KG1 (cell line): ENCODE measurements at places on chromosomes 12 and 14.

GRCh38 chr12:563250-563781 lies 99.9 kb downstream of the NINJ2 start:
- DNase-seq = peak; percentile 75

- DNase-seq = no peak
Measured at GRCh38 chr12:124505001-124505818, 62.2 kb downstream of the NCOR2 start.

- no peak for DNase-seq
Measured at GRCh38 chr12:19177754-19178153, 48.2 kb downstream of the PLEKHA5 start.

DNA sequence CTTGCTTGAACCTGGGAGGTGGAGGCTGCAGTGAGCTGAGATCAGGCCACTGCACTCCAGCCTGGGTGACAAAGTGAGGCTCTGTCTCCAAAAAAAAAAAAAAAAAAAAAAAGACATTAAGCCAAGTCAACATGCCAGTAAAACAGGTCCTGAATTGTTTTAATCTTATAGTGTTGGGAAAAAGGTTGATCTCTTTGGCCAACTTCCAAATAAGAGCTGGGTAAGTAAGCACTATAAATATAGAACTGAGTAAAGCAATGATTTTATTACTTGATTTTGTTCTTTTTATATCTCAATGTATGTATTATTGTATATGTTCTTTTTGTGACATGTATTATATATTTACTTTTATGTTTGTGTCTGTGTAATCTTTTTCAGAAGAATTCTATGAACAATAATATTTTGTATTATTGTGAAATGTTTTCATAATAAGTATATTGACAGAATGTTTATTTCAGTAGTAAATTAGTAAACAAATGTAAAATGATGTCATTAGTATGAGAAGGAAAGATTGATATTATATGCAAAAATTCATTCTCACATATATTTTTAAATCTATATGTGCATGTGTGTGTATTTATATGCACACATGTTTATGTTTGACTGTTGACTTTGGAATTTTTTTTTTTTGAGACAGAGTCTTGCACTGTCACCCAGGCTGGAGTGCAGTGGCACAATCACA lies 9.6 kb upstream of the AKAP6 start:
- DNase-seq = no peak

- no peak for DNase-seq
Measured at GRCh38 chr14:100109594-100109955, 44.4 kb downstream of the EVL start.

DNA sequence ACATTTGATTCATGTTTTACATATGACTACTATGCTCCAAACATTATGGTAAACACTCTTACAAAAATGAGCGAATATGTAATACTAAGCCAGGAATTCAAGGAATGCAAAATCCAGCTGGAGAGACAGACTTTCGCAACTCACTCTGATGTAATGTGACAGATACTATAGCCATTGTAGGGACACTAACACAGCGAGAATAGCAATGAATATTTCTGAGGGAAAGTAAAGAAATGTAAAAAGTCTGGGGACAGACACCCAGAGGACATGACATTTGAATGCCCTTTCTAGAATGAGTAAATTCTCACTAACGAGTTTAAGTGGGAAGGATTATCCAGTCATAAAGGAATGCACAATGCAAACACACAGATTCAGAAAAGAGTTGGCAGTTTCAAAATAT lies 121.9 kb downstream of the PIK3C2G start:
- no peak for DNase-seq

- DNase-seq = no peak
Measured at GRCh38 chr12:106907846-106908245, 47.9 kb upstream of the TMEM263 start.

DNA sequence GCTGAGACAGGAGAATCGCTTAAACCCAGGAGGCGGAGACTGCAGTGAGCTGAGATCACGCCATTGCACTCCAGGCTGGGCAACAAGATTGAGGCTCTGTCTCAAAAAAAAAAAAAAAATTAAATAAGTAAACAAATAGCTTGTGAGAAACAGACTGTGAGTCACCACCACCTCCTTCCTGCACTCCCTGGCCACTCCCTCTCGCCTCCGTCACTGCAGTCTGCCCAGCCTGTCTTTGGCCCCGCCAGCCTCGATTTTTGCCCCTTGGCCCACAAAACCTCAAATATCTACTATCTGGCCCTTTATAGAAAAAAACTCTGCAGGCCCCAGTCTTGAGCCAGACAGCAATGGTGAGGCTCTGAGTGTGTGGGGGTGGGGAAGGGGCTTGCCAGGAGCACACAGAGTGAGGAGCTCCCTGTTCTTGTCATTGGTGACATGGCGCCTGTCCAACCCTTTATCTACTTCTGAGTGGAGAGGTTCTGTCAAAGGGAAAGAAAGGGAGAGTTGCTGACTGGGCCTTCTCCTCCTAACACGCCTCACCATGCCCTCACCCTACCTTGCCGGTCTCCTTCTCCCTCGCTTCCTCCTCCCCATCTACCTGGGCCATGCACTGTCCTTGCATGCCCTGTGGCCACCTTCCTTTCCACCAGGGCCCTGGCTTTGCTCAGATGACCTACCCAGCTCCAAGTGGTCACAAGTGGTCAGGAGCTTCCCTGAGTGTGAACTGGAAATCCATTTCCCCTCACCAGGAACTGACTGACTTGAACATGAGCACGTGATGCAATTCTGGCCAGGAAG lies 22.1 kb downstream of the LGMN start:
- no peak for DNase-seq

GRCh38 chr14:75906228-75906627 lies 75.6 kb downstream of the TGFB3 start:
- no peak for DNase-seq

- DNase-seq = no peak
Measured at GRCh38 chr14:99595034-99595433, 9.0 kb downstream of the CCDC85C start.

GRCh38 chr12:12147111-12147510 lies 76.4 kb downstream of the BCL2L14 start:
- no peak for DNase-seq

DNA sequence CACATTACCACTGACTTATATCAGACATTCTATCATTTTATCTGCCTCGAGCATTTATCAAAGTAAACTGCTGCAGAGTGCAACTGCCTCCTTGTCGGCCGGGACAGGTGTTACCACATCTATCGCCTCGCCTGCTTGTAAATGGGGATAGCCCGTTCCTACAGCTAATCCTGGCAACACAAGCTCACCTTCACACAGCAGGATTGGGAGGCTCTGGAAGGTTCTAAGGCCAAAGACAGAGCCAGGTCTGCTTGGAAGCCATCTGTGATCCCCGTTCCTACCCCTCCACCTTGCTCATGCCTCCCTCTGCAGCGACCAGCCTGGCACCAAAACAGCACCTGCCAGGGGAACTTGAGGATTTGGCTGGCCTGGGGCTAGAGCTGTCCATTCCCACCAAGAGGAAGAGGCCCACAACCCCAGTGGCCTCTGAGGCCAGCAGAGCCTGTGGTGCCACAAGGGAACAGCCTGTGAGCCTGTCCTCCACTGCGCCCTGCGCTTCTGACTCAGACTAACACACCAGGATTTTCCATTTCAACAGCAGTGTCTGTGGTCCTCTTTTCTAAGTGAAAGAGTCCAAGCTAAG lies 114.8 kb upstream of the DIO3 start:
- DNase-seq = no peak

DNA sequence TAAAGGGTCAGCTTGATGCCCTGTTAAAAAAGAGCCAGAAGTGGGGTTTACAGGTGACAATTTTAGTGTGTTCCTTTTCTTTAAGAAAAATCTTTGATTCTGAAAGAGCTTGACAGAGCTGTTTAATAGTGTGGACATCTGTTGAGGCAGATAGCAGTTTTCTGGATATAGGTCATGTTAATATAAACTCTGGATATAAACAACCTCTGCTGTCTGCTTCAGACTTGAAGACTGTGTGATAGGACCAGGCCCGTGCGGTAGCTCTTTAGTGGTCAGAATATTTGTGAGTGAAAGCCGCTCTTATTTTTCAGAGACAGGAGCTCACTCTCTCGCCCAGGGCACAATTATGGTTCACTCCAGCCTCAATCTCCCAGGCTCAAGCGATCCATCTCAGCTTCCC lies 439.9 kb upstream of the RGS6 start:
- DNase-seq = no peak

DNA sequence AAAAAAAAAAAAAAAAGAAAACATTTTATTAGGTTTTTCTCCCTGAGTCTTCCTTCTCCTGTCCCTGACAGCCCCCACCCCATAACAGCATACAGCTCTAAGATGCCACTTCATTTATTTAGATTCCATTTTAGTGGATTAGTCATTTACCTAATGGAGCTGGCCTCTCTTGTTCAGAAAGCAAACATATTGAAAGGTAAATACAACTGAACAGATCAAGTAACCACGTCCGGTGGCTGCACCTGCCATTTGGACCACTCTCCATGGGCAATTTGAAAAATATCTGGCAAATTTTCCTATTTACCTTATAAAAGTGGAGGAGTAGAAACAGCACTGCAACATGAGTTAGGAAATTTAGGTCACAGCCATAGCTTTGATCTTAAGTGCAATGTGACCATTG lies 254.6 kb downstream of the C12orf42 start:
- DNase-seq = no peak

DNA sequence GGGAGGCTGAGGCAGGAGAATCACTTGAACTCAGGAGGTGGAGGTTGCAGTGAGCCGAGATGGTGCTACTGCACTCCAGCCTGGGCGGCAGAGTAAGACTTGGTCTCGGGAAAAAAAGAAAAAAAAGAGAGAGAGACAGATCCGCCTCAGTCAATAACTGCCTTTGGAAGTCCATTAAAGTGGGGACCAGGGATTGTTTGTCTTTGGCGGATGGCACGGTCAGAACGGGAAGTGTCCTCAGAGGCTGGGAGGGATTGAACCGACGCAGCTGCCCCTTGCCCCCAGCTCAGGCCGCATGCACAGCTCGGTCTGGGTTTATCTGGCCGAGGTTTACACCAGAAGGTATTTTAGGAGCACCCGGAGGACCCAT lies 54.4 kb downstream of the TESC start:
- no peak for DNase-seq

- no peak for DNase-seq
Measured at GRCh38 chr14:90985601-90986242, 74.7 kb downstream of the RPS6KA5 start.

DNA sequence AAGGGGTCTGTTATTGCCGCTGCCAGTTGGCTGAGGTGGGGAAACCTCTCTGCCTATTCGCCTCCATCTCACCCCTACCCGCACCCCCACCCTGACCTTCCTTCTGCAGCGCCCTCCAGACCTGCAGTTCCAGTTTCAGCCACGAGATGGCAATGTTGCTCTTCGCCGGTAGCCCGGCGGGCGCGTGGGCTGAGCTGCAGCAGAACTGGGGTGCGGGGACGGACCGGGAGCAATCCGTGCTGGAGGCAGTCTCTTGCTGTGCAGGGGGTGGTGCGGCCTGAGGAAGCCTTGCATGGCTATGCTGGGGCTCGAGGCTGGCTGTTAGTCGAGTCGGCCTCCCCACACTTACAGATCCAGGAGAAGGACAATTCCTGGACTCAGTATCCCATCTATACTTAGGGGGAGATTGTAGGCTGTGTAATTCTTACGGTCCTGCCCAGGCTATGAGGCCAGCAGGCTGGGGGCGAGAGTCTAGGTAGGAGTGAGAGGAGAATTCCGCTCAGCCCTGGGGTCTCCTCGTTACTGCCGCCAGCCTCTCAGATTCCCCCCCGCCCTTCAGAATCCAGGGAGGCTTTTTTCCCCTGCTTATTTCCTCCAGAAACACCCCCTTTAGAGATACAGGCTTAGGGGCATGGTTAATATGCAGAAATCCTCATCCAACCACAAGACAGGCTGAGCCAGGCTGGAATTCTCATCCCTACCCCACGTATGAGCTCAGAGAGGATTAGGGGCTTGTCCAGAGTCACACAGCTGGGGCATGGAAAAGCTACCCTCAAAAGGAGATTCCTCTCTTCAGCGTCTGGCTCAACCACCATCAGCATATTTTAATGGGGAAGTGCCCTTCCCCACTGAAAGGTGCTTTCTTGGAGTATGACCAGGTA lies 118.2 kb downstream of the AACS start:
- DNase-seq = peak; percentile 55

GRCh38 chr14:50610465-50610864 lies 50.5 kb downstream of the ATL1 start:
- DNase-seq = no peak

DNA sequence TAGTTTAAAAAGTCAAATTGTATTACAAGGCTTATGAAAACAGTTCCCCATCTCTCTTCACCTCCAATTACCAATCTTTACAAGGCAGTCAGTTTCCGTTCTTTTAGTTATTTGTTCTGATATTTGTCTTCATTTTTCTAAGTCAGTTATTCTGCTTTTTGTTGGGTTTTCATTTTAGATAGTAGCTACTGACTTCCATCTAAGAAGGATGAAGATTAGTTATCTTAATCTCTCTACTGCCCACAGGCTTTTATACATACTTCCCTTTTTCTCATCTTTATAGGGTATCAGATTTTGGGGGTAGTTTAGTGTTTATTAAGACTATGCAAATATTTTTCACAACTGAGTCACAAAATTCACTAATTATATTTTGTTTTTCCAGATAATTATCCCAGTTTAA lies 38.4 kb downstream of the FRS2 start:
- no peak for DNase-seq

DNA sequence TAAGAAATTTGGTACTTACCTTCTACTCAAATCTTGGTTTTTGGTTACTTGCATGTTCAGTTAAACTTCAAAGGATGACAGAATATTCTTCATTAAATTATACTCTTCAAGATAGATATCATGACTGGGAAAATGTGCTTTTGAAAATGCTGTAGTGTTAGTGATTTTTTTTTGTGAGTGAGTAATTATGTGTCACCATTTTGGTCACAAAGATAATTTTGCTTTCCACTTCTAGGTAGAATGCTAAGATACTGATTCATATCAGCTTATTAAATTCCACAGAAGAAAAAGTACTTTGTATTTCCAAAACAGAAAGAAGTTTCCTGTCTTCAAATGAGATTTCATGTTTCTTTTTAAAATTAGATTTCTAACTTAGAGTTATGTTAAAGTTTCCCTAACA lies 61.2 kb downstream of the ATXN7L3B start:
- DNase-seq = no peak

DNA sequence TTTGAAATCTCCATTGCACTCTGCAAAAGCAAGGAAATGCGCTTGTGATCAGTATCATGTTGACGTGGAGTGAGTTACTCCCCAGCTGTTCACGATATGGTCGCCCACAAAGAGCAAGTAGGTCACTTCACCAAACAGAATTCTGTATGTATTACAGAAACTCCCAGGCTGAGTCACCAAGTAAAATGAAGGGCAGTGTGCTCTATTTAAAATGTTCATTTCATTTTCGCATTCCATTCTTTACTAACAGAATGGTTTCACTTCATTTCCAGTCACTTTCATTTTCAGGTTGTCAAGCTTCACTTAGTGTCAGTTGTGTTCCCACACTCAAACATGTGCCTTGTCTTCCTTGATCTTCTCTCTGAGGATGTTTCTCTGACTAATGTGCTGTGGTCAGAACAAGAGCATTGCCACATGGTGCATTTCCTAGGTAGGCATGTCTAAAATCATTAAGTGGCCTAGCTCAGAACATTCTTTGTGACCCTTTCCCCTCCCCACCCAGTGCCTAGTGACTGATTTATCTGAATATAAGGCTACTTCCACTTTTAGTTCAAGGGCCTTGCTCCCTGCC lies 391.2 kb downstream of the RAD51B start:
- DNase-seq = peak; percentile 26
